ENCODE measurements at places on chromosomes 7 and 10. TPM values are rescaled to one million over a fixed set of nuclear protein-coding genes. Genes with fewer than 3 reads are reported as not detected.

Gene COMMD3
- total RNA-seq = 13.0 TPM

Gene FLNC
- total RNA-seq = 105 TPM

Gene COL13A1
- 6.7 TPM for total RNA-seq

Gene LRIT1
- total RNA-seq = not detected

Gene TEX36
- total RNA-seq = not detected

Gene GPR22
- total RNA-seq = not detected

- H3K4me3 ChIP-seq = no peak overlapping the region
- no peak for DNase-seq
- peaks cover 14% of the 10 kb centered on the region for H3K27me3 ChIP-seq
- H3K4me1 ChIP-seq = peaks cover 40% of the 10 kb centered on the region
These were observed 36.0 kb downstream of the MALSU1 start for GRCh38 chr7:23335136-23335535.

DNA sequence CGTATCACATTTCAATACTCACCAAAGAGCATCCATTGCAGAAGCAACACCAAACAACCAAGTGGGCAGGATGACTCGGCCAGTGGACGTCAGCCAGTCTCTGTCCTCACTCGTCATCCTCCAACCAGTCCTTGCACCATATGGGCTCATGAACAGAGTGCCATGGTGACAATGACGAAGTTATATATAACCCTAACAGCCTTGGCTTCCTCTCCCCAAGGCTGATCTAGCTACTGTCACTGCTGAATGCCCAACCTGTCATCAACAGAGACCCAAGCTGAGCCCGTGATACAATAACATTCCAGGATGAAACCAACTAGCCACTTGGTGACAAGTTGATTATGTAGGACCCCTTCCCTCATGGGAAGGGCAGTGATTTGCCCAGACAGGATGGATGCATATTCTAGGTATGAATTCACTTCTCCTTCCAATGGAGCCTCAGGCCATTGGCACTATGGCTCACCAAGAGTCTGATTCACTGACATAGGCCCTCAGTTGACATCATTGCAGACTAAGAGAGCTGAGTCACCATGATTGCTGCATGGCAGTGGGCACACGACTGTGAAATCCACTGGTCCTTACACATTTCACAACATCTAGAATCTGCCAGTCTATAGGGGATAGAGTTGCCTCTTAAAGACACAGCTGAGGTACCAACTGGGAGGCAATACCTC, 26.3 kb upstream of the PPIF start:
- H3K36me3 ChIP-seq = no peaks in the 10 kb centered on the region
- peaks cover 14% of the 10 kb centered on the region for H3K4me1 ChIP-seq
- H3K4me3 ChIP-seq = no peak overlapping the region
- DNase-seq = no peak
- no peaks in the 10 kb centered on the region for H3K27me3 ChIP-seq

- DNase-seq = no peak
- no peak overlapping the region for H3K4me3 ChIP-seq
- H3K36me3 ChIP-seq = peaks cover 13% of the 10 kb centered on the region
- peaks cover 5% of the 10 kb centered on the region for H3K4me1 ChIP-seq
- H3K27ac ChIP-seq = no peak overlapping the region
These were observed 15.5 kb upstream of the DNAJB12 start for GRCh38 chr10:72370201-72370722.

DNA sequence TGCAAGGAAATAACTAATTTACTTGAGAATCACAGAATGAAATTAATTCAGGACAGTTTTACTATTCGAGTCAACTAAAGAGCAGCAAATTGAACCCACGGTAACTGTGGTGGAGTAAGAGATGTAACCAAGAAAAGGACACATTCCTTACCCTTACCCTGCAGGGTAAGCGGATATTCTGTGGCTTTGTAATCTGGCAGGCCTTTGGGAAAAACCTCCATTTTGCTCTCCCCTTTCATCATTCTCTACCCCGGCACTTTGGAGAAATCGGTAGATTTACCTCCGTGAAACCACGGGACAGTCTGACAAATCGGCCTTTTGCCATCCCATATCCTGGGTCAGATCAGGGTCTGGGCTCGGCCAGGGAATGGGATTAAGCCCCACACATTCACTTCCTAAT, 18.4 kb downstream of the RCC1L start:
- no peaks in the 10 kb centered on the region for H3K4me1 ChIP-seq
- peaks cover 98% of the 10 kb centered on the region for H3K36me3 ChIP-seq
- H3K27me3 ChIP-seq = no peaks in the 10 kb centered on the region
- no peak for DNase-seq
- peak overlapping the region; percentile 67 for H3K27ac ChIP-seq

DNA sequence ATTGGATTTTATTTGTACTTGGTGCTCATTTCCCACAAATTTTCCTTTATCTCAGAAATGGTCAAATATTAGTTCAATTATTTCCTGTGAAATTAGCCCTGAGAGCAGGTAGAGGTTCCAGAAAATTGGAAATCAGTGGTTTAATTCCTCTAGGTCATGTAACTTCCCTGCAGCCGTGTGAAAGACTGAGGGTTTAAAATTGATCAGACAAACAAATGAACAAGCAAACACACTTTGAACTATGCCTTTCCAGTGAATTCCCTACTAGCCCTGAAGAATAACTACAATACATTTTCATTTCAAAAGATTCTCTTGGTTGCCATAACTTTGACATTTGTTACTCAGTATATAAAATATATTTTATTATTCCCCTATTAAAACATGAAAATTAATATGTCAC, 1116.7 kb downstream of the REEP3 start:
- no peaks in the 10 kb centered on the region for H3K4me1 ChIP-seq
- H3K27me3 ChIP-seq = no peaks in the 10 kb centered on the region
- no peak for DNase-seq

- H3K27me3 ChIP-seq = no peaks in the 10 kb centered on the region
- H3K4me3 ChIP-seq = no peak overlapping the region
- no peaks in the 10 kb centered on the region for H3K4me1 ChIP-seq
These were observed 36.0 kb downstream of the TRUB1 start for GRCh38 chr10:114973997-114974396.

GRCh38 chr10:60172363-60172990, 217.2 kb downstream of the ANK3 start:
- H3K4me1 ChIP-seq = peaks cover 5% of the 10 kb centered on the region
- DNase-seq = peak; percentile 29
- no peak overlapping the region for H3K4me3 ChIP-seq
- H3K36me3 ChIP-seq = no peaks in the 10 kb centered on the region
- no peaks in the 10 kb centered on the region for H3K27me3 ChIP-seq
- no peak overlapping the region for H3K27ac ChIP-seq

DNA sequence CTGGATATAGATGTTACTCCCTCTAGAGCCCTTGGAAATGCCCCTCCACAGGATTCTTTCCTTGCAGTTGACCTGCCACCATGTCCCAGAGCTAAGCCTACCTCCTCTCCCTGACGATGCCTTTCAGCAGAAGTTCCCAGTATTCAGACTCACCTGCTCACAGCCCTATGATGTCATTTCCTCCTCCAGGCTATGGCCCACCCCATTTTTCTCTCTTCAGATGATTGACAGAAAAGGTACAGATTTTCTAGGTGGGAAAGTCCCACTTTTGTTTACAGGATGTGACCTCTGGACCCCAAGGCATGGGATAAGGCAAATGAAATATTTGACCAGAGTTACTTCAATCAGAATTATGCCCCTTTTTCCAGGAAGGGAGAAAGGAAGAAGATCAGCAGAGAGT, 280.2 kb upstream of the PHYHIPL start:
- H3K4me3 ChIP-seq = no peak overlapping the region
- no peak for DNase-seq
- no peaks in the 10 kb centered on the region for H3K36me3 ChIP-seq
- H3K27ac ChIP-seq = no peak overlapping the region

DNA sequence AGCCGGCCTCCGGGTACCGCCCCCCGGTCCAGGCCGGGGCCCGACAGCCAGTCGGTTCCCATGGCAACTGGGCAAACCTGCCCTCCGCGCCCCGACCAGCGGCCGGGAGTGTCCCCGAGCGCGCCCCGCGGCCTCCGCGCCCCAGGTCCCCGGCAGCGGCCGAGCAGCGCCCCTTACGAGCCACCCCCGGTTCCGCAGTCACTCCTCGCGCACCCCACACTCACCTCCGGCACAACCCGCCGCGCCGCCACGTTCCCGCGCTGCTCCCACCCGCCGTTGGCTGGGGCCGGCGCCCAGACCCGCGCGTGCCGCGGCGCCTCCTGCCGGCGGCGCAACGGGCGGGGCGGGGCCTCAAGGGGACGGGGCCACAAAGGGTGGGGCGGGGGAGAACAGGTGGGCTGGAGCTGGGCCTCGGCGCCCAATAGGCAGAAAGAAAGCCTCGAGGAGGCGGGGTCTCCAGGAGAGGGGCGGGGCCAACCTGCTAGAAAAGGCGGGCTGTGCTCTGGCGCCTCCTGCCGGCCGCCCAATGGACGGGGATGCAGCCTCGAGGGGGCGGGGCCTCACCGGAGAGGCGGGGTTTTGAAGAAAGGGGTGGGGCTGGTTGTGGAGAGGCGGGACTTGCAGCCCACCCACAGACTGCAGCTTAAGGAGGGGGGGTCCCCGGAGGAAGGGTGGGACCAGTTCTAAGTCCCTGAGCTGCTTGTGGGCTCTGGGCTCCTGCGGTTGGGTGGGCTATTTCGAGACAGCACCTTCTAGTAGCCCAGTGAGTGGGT, at the start of gene RADIL:
RADIL (minus strand) TSS at position 345 of the 773 bp plus-strand sequence. CDS start 5,577 bp downstream, outside the sequence.
- H3K27me3 ChIP-seq = peaks cover 19% of the 10 kb centered on the region
- no peaks in the 10 kb centered on the region for H3K36me3 ChIP-seq
- DNase-seq = peak; percentile 95
- H3K4me1 ChIP-seq = peaks cover 16% of the 10 kb centered on the region

DNA sequence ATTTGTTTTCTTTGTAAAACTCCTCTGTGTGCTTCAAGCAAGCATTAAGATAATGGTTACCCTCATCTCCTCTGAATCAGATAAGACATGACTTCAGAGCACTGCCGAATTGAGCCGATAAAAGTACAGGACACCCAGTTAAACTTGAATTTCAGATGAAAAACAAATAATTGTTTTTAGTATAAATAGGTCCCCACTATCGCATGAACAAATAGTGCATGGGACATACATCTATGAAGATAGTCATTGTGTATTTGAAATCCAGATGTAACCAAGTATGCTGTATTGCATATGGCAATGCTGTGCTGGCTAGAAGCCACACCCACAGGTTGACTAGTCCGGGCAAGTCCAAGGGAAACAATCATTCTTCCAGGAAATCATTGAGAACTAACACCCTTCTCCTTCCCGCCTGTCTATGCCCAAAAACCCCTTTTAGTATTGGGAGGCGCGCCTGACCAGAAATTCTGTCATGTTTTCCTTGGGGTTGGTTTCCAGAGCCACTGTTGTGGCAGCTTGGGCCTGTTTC, 12.6 kb upstream of the FGFR2 start:
- no peak for DNase-seq
- no peak overlapping the region for H3K4me3 ChIP-seq
- H3K36me3 ChIP-seq = no peaks in the 10 kb centered on the region
- H3K27me3 ChIP-seq = peaks cover 8% of the 10 kb centered on the region
- H3K27ac ChIP-seq = no peak overlapping the region
- H3K4me1 ChIP-seq = peaks cover 8% of the 10 kb centered on the region

GRCh38 chr10:19578571-19578970, 237.7 kb upstream of the PLXDC2 start:
- no peak for DNase-seq
- H3K4me3 ChIP-seq = no peak overlapping the region
- H3K36me3 ChIP-seq = no peaks in the 10 kb centered on the region
- H3K27me3 ChIP-seq = no peaks in the 10 kb centered on the region
- no peak overlapping the region for H3K27ac ChIP-seq

- peaks cover 3% of the 10 kb centered on the region for H3K4me1 ChIP-seq
- H3K36me3 ChIP-seq = no peaks in the 10 kb centered on the region
- no peak overlapping the region for H3K4me3 ChIP-seq
- peaks cover 1% of the 10 kb centered on the region for H3K27me3 ChIP-seq
- DNase-seq = no peak
These were observed 172.1 kb downstream of the ACTR3B start for GRCh38 chr7:152931633-152932032.

DNA sequence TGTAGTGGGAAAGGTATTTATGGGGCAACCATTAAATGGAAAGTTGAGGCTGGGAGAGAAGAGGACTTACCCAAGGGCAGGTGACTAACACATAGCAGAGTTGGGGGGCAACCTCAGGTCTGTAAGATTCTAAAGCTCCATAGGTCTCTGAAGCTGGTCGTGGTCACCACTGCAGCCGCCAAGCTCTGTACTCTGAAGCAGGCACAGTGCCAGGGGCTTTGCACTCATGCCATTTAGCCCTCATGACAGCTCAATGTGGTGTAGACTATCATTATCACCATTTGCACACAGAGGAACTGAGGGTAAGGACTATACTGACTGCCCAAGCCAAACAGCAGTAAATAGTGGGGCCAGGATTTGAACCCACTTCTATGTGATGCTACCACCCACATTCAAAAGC, 32.5 kb upstream of the TMEM273 start:
- no peak overlapping the region for H3K4me3 ChIP-seq
- no peak overlapping the region for H3K27ac ChIP-seq
- no peaks in the 10 kb centered on the region for H3K27me3 ChIP-seq
- DNase-seq = no peak
- H3K4me1 ChIP-seq = no peaks in the 10 kb centered on the region
- H3K36me3 ChIP-seq = no peaks in the 10 kb centered on the region

- no peak overlapping the region for H3K4me3 ChIP-seq
- H3K4me1 ChIP-seq = no peaks in the 10 kb centered on the region
- no peak overlapping the region for H3K27ac ChIP-seq
- DNase-seq = no peak
- H3K27me3 ChIP-seq = no peaks in the 10 kb centered on the region
- no peaks in the 10 kb centered on the region for H3K36me3 ChIP-seq
These were observed 38.8 kb downstream of the PIK3AP1 start for GRCh38 chr10:96681524-96681923.

- H3K36me3 ChIP-seq = peaks cover 5% of the 10 kb centered on the region
- no peaks in the 10 kb centered on the region for H3K27me3 ChIP-seq
- H3K4me3 ChIP-seq = no peak overlapping the region
- peak overlapping the region; percentile 99 for H3K27ac ChIP-seq
These were observed 8.4 kb downstream of the ANXA11 start for GRCh38 chr10:80196950-80197315.

DNA sequence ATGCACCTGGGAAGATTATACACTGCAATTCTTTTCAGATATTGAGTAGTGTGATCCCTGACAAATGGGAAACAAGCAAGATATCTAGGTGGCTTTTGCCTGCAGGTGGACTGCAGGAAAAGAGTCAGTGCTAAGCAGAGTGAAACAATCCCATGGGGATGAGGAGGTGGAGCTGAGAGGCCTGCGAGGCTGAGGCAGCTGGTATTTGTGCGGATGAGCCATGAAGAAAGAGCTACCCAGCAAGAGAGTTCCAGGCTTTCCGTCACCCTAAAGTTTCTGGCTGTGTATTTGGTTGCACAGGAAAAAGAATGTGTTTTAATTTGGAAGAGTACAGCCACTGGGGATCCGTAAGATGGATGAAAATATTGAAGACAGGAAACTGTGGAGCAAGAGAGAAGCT, 714.1 kb upstream of the COBL start:
- no peaks in the 10 kb centered on the region for H3K36me3 ChIP-seq
- no peak overlapping the region for H3K27ac ChIP-seq
- no peaks in the 10 kb centered on the region for H3K27me3 ChIP-seq
- no peak overlapping the region for H3K4me3 ChIP-seq
- H3K4me1 ChIP-seq = no peaks in the 10 kb centered on the region
- DNase-seq = no peak

DNA sequence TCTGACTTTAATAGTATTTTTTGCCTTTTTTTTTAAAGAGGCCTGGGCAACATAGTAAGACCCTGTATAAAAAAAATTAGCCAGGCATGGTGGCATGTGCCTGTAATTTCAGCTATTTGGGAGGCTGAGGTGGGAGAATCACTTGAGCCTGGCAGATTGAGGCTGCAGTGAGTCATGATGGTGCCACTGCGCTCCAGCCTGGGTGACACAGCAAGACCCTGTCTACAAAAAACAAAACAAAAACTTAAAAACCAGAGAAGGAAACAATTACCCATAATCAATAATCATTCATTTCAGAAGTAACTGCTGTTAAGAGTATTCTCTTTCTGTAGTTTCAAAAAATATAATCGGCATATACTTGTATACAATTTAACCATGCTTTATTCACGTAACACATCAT, 28.0 kb downstream of the VPS26A start:
- H3K27me3 ChIP-seq = no peaks in the 10 kb centered on the region
- H3K4me3 ChIP-seq = no peak overlapping the region
- no peak for DNase-seq
- H3K36me3 ChIP-seq = peaks cover 2% of the 10 kb centered on the region

Measured in stomach (tissue), 19 donors.